Calu3 (cell line): ENCODE measurements at places on chromosomes 3 and 15.

DNA sequence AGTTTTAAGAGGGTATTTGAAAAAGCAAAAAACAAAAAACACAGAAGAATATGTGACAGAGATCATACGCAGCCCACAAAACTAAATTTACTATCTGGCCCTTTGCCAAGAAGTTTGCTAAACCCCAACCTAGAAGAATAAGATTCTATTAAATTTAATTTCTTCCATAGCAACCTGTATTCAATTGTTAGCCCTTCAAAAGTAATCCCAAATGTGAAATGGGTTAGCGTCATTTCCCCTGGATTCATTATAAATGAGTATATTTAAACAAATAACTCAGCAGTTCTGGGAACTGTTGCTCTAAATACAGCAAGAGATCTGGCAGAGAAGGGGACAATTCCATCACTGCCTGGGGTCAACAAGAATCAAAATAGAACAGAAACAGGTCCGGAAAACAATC is 56.8 kb downstream of the CERS3 start:
- DNase-seq = no peak
- peaks cover 27% of the 10 kb centered on the region for H3K27me3 ChIP-seq
- H3K4me1 ChIP-seq = no peaks in the 10 kb centered on the region

DNA sequence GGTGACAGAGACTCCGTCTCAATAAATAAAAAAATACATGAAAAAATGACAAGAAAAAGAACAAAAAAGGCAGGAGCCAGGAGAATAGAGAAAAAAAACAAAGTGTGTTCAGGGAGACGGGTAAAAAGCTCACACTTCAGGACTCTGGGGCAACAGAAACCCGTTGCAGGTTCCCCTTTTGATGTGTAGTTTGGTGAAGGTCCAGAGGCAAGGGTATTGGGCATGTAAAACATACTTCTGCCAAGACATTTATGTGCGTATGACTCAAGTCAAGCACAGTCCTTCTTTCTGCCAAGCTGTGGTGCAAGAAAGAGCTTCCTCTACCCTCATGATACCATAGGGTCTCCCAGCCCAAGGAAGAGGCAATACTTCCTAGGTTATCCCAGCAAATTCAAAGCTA is 33.4 kb upstream of the STRIT1 start:
- H3K27me3 ChIP-seq = no peaks in the 10 kb centered on the region
- no peak overlapping the region for H3K4me3 ChIP-seq
- H3K4me1 ChIP-seq = peaks cover 49% of the 10 kb centered on the region
- DNase-seq = no peak

DNA sequence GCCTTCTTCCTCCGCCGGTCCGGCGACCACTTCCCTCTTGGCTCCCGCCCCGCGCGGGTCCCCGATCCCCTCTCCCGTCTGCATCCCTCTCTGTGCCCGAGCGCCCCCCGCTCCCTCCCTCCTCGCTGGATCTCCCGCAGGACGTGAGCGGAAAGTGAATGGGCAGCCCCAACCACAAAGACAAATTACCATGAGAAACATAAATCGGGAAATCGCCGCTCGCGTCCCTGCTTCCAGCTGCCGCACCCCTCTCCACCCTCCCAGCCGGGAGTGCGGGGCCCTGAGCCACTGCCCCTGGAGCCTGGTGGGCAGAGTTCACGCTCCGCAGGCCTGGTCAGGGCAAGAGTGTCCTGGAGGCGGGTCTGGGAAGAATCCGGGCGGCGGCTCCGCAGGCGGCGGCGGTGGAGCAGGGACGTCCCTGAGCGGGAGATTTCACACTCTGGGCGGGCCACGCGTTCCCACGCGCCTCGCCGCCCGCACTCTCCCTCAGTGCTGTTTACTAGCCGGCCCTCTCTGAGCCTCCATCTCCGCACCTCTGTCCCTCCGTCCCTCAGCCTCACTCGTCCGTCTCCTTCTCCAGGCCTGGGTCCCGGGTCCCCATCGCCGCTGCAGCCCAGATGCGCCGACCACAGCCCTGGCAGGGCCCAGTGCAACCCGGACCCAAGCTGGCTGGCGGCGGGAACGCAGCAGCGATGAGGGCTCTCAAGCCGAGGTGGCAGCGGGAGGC is 835 bp downstream of the SEMA5B start:
- H3K27ac ChIP-seq = no peak overlapping the region
- peaks cover 55% of the 10 kb centered on the region for H3K27me3 ChIP-seq
- H3K4me1 ChIP-seq = peaks cover 9% of the 10 kb centered on the region
- peak; percentile 9 for DNase-seq

- no peaks in the 10 kb centered on the region for H3K27me3 ChIP-seq
- no peak overlapping the region for H3K27ac ChIP-seq
- H3K36me3 ChIP-seq = peaks cover 23% of the 10 kb centered on the region
- peaks cover 15% of the 10 kb centered on the region for H3K4me1 ChIP-seq
Observed at GRCh38 chr3:15051531-15051930, 13.6 kb downstream of the MRPS25 start.

- H3K4me1 ChIP-seq = peaks cover 7% of the 10 kb centered on the region
- no peak overlapping the region for H3K4me3 ChIP-seq
- H3K27me3 ChIP-seq = no peaks in the 10 kb centered on the region
- no peak overlapping the region for H3K27ac ChIP-seq
- no peak for DNase-seq
Observed at GRCh38 chr3:189548053-189548452, 83.1 kb upstream of the TP63 start.

DNA sequence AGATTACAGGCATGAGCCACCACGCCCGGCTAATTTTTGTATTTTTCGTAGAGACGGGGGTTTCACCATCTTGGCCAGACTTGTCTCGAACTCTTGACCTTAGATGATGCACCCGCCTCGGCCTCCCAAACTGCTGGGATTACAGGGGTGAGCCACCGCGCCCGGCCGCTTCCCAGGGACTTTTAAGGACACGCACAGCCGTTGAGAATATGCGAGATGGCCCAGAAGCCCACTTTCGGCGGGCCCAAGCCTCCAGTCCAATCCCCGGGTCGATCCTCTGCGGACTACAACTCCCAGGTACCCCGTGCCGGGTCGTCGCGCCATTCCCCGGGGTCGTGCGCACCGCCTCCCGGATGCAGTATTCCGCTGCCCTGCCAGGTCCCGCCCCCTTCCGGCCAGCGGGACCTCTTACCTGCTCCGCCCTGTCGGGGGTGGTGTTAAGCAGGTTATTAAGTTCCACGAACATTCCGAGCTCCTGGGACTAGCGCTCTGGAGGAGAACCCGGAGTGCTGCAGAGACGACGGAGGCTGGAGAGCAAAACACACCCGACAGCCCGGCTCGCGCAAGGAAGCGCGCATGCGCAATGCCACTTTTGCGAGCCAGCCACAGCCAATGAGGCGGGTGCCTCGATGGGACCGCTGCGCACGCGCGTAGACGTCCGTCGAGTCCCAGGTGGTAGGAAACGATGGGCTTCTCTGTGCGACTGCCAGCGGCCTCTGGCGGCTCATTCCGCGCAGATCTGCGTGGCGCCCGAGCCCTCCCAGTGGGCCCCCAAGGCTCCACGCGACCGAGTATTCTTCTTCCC is at the start of gene ELP6:
TSS of gene ELP6 (minus strand) at position 588 of the 805 bp plus-strand sequence. CDS start at position 466, 122 bp downstream.
- H3K36me3 ChIP-seq = peaks cover 36% of the 10 kb centered on the region
- H3K4me3 ChIP-seq = peak within 1 kb of the TSS; percentile 85
- peak; percentile 97 for DNase-seq
- H3K4me1 ChIP-seq = no peaks in the 10 kb centered on the region

- H3K4me1 ChIP-seq = no peaks in the 10 kb centered on the region
- peaks cover 16% of the 10 kb centered on the region for H3K36me3 ChIP-seq
- DNase-seq = no peak
- H3K27ac ChIP-seq = no peak overlapping the region
- no peak overlapping the region for H3K4me3 ChIP-seq
Observed at GRCh38 chr15:34370643-34371042, 3.6 kb upstream of the LPCAT4 start.

GRCh38 chr15:89893027-89893426 is 767 bp downstream of the AP3S2 start:
- H3K27me3 ChIP-seq = no peaks in the 10 kb centered on the region
- H3K4me1 ChIP-seq = peaks cover 15% of the 10 kb centered on the region
- peak overlapping the region; percentile 98 for H3K27ac ChIP-seq
- H3K4me3 ChIP-seq = peak overlapping the region; percentile 99
- peaks cover 29% of the 10 kb centered on the region for H3K36me3 ChIP-seq
